ENCODE measurements at places on chromosomes 6 and 20.

- no peak for DNase-seq
Measured at GRCh38 chr20:45427236-45428149, 11.6 kb downstream of the PIGT start.

GRCh38 chr20:41387444-41387851 is 20.8 kb upstream of the EMILIN3 start:
- no peak for DNase-seq

DNA sequence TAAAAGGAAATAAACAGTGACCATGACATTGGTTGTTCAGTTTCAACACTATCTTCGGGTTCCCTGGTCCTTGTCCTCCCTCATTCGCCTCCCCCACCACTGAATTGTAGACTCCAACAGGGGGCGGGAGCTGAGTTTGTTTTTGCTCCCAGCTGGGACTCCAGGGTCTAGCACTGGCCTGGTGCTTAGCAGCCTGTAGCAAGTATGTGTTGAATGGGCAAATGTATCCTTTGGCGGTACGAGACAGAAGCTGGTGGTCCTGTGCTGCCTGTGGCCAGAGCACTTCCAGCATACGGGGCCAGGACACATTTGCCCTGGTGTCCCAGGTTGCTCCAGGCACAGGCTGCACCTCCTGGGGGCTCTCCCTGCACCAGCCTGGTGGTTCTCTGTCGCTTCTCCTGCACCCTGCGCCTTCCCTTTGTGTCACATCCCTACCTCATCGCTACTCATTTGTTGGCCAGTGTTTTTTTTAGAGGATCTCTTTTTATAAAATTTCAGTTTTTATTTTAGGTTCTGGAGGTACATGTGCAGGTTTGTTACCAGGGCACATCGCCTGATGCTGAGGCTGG is 40.1 kb downstream of the PHACTR3 start:
- DNase-seq: no peak

DNA sequence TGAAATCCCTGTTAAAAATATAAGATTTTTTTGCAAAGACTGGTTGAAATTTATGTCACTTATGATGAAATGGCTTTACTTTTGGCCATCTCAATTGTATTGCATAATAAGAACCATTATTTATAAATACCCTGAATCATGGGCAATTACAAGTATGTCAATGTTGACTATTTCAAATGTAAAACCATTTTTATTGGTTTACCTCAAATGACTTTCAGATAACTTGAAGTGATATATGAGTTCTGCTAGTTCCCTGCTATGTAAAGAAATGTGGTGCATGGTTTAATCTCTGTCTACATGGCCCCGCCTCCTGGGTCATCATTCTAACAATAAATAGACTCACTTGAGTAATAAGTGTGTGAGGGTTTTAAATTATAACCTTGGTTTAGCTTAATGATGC is 275.6 kb upstream of the PREP start:
- no peak for DNase-seq

- no peak for DNase-seq
Measured at GRCh38 chr6:168196385-168196860, 117.4 kb upstream of the FRMD1 start.

DNA sequence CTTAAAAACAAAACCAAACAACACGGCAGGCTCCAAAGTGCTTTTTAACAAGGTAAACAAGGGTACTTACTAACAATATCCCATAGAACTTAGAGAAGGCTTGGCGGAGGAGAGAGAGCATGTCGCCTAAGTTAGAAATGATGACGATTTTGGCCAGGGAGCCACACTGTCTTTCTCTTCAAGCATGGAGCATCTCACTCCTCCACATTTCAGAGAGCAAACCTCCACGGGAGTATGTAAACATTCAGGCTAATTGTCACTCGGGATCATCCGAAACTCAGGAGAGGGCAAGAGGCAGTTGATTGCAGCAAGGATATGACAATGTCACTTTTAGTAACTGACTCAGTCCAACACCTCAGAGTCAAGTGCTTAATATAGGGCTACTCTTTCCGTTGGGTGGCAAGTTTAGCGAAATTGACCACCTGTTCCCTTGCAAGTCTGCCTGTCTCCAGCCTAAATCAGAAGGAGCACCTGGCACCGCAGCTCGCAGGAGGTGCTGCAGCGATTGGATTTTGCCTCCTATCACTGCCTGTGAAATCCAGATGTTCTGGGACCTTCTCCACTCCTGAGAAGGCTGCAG is 65.8 kb upstream of the RPS6KA2 start:
- no peak for DNase-seq

- no peak for DNase-seq
Measured at GRCh38 chr6:157607317-157608109, 215.5 kb upstream of the SNX9 start.

DNA sequence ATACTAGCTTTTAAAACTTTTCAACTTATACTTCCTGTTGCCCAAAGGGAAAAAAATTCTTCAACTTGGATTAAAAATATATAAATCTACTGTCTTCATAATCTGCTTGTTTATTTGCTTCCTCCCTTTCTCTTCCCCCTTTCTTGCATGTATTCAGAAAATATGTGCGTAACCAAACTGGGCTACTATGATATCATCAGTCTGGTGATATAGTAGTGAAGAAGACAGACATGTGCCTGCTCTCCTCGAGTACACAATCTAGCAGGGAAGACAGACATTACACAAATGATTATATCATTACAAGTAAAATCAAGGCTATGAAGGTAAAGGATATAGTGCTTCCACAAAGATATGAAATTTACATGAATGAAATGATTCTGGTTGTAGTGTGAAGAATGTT is 31.0 kb downstream of the IBTK start:
- DNase-seq: no peak

DNA sequence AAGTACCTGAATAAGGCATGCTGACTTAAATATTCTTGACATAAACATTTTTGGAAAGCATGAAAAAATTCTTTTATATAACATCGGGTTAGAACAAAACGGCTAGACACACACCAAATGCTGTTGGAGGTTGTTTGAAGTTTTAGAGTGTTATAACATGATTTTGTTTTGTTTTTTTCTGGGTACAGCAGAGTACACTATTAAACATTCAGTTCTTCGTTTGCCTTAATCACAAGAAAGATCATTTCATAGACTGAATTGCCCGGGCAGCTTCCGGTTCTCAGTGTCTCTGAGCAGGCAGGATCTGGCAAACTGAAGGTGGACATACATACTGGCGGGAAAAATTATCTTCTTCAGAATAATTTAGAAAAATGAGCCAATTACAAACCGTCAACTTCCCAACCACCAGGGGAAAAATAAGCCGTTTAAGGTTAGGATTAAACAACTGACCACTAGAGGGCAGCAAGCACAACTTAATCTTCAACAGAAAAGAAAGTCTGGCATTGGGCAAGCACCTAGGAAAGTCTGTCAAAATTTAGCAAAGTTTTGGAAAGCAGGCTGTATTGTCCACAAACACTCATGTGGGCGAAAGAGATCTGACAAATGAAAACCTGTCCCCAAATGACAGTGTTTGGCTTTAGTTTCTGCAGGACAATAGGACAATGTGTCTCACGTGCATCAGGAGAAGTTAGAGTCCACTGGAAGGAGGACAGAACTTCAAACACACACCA is 15.0 kb downstream of the ZNF217 start:
- DNase-seq: no peak

GRCh38 chr20:7305976-7306375 is 538.5 kb downstream of the BMP2 start:
- DNase-seq: no peak

- DNase-seq: no peak
Measured at GRCh38 chr6:90645634-90646033, 58.8 kb upstream of the MAP3K7 start.

- DNase-seq: no peak
Measured at GRCh38 chr6:150176659-150177058, 33.8 kb downstream of the PPP1R14C start.

GRCh38 chr20:11459090-11459890 is 458.4 kb upstream of the BTBD3 start:
- DNase-seq: no peak

- no peak for DNase-seq
Measured at GRCh38 chr6:5967594-5967993, 39.1 kb downstream of the NRN1 start.

GRCh38 chr6:44253307-44254101 is 3.8 kb downstream of the SLC35B2 start:
- no peak for DNase-seq

DNA sequence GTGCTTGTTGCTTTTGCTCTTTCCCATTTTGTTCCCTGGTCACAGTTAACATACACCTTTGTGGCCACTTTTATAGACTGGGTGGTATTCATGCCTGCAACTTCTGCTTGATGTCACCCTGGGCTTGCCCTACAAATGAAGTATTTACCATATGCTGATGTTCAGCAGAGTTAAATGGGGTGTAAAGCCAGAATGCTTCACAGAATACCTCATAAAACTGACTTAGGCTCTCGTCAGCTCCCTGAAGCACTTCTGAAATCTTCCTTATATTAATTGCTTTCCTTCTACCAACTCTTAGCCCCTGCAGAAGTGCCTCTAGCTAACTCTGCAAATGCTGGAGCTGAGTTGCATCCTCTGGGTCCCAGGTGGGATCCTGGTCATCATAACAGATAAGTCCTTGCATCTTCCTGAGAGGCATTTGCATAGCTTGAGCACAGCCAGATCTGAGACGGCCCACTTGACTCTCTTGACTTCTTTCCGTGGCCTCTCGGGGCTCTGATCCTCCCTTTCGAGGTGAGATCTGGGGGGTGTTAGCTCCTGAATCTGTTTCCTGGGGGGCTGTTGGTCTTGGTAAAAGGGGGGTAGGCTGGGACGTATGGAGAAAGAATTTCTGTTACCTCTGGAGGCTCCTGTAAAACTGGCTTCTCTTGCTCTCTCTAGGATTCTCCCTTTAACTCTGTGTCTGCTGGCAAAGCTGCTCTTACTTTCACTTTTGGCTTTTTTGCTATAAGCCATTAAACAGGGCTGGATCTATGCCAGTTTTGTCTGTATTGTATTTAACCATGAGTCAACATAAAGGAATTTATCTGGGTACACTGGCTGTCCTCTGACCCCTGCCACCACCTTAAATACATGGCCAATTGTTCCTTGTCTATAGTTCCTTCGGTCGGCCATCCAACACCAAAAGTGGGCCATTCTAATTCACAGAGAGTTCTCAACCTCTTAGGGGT is 223.0 kb upstream of the SYNCRIP start:
- DNase-seq: no peak

DNA sequence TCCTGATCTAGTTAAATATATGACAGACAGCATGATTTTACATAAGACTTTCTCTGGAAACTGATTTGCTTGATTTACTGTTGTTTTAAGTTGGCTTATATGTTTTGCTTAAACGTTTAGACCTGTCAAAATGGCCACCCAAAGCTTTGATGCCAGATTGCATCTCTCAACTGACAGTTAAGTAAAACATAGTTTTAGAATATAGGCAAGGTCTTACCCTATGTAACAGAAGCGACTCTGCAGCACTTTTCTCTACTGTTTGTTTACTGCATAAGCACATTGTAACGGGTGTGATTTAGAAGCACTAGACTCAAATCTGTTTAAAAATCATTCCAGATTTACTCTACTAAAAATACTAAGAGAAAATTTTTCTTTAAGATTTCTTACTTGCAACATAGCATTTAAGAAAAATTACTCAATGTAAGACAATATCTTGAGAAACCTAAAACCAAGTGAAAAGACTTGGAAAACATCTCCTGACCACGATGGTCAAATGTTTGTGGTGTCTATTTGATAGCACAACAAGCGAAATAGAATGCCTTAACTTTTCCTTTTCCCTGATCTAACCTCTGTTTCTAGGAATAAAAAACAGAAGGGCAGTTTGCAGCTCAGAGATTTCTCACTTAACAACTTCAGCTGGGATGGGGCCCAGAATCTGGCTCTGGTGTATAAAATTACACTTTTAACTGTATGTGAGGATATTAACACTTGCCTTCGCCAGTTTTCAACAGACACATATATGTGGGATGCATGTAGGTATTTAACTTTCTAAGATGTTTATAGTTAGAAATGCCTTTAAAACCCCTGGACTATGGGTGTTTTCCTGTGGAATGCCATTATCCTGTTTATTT is 47.4 kb downstream of the AIG1 start:
- DNase-seq: no peak

GRCh38 chr6:166803471-166803870 is 152.9 kb downstream of the RNASET2 start:
- DNase-seq: no peak

- no peak for DNase-seq
Measured at GRCh38 chr20:57225197-57225733, 41.2 kb downstream of the BMP7 start.

GRCh38 chr6:42316981-42317380 is 99.3 kb upstream of the MRPS10 start:
- DNase-seq: no peak

GRCh38 chr6:41122373-41122772 is 31.8 kb downstream of the TREML1 start:
- no peak for DNase-seq

- no peak for DNase-seq
Measured at GRCh38 chr6:31837369-31838113, 10.0 kb downstream of the HSPA1B start.

DNA sequence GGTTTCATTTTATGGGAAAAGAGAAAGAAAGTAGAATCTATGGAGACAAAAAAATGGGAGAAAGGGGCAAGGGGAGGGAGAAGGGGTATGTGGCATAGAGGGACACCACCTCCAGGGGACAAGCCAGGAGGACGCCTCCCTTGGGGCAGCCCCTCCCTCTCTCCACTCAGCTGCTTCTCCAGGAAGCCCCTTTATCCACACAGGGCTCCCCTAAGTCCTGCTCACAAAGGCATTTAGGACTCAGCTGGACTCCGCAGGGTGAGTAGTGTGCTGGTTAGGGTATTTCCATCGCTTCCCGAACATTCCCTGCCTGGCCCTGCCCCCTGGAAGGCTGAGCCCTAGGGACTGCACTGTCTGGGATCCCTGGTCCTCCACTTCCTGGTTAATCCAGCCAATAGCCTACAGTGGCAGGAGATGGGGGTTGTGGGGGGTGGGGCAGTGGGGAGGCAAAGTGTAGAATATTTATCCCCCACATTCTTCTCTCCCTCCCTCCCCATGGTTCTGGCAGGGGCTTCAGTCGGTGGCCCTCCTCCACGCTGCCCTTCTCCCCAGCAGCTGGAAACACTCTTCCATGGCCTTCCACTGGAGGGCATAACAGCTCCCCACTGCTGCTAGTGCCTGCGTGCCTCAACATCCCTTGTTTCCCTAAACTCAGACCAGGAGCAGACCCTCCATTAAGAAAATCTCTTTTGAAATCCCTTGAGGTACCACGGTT is 84.8 kb downstream of the SNX5 start:
- DNase-seq: no peak

DNA sequence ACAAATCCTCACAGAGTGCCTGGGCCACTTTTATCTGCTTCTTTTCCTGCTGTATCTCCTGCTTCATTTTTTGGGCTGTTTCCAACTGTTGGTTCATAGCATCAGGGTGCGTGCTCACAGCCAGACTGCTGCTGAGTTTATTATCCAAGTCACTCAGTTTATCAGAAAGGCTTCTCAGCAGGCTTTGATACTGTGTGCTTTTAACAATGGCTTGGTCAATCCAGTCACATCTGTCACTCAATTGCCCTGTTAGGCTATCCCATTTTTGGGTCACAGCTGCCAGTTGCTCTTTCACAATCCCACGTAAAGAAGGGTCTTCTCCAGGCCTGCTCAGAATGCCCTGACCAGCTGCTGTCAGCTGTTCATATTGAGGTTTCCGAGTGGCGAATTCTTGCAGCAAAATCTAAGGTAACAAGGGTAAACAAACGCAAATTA is 87.2 kb downstream of the DST start:
- DNase-seq: no peak

Measured in activated CD4-positive, alpha-beta T cell treated with anti-CD3 and anti-CD28 coated beads, Interleukin-2, amount 50 U/mL, for 24 hours (primary cell).